Liver (tissue), 10 donors: ENCODE measurements at places on chromosomes 1 and 21. TPM values are rescaled to one million over a fixed set of nuclear protein-coding genes. Genes with fewer than 3 reads are reported as not detected.

The DEPDC1 gene
- total RNA-seq = not detected

The RORC gene
- 59.2 TPM for total RNA-seq

The GSTM2 gene
- 15.1 TPM for total RNA-seq

The OR10Z1 gene
- total RNA-seq = not detected

The HPDL gene
- not detected for total RNA-seq

The GIPC2 gene
- 10.9 TPM for total RNA-seq

The MNDA gene
- total RNA-seq = 4.9 TPM

GRCh38 chr1:190906206-190906725 lies 428.6 kb upstream of the BRINP3 start:
- no peak for DNase-seq
- no peaks in the 10 kb centered on the region for H3K36me3 ChIP-seq
- no peaks in the 10 kb centered on the region for H3K27me3 ChIP-seq
- H3K27ac ChIP-seq = no peak overlapping the region
- no peaks in the 10 kb centered on the region for H3K4me1 ChIP-seq

GRCh38 chr1:161374373-161374772 lies 6.7 kb upstream of the CFAP126 start:
- H3K4me1 ChIP-seq = no peaks in the 10 kb centered on the region
- no peak overlapping the region for H3K27ac ChIP-seq
- no peaks in the 10 kb centered on the region for H3K36me3 ChIP-seq
- DNase-seq = no peak

DNA sequence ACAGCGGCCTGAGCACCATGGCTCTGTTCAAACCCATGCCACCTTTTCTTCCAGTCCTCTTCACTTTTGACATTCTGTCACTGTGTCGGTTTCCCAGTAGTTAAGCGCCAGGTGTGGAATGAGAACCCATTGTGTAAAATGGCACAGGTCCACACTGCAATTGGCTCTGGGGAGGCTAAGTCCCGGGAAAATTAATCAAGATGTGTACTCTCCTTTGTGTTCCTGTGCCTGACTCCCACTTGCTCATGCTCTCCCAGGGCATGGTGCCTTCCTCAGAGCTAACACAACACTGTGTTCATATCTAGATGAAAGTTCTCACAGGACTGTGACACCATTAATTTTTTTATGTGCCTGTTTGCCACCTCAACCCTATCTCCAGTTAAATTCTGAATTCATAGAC lies 59.0 kb upstream of the BTG3 start:
- H3K27ac ChIP-seq = no peak overlapping the region
- DNase-seq = no peak
- no peak overlapping the region for H3K4me3 ChIP-seq
- H3K36me3 ChIP-seq = no peaks in the 10 kb centered on the region
- no peaks in the 10 kb centered on the region for H3K4me1 ChIP-seq
- H3K27me3 ChIP-seq = no peaks in the 10 kb centered on the region

DNA sequence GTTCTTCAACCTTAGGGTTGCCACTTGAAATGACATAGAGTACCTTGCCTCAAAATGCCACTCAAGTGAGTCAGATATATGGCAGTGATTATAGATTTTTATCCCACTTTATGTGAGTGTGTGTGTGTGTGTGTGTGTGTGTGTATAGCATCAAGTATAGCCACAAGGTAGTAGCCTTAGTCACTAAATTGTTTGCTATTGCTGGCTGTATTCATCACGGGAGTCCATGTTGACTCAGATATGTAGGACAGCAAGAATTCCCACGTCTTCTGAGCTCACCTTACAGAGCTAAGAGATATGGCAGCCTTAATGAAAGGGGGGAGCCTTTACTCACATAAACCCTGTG lies 9.3 kb downstream of the ETS2 start:
- no peak overlapping the region for H3K4me3 ChIP-seq
- peaks cover 88% of the 10 kb centered on the region for H3K36me3 ChIP-seq
- no peak for DNase-seq
- H3K27ac ChIP-seq = peak overlapping the region; percentile 99

- no peak overlapping the region for H3K27ac ChIP-seq
- H3K36me3 ChIP-seq = no peaks in the 10 kb centered on the region
- peaks cover 4% of the 10 kb centered on the region for H3K4me1 ChIP-seq
- no peak overlapping the region for H3K4me3 ChIP-seq
- H3K27me3 ChIP-seq = no peaks in the 10 kb centered on the region
- no peak for DNase-seq
Observed at GRCh38 chr1:66315671-66316070, 218.3 kb upstream of the SGIP1 start.

GRCh38 chr1:67960766-67961165 lies 89.7 kb downstream of the DIRAS3 start:
- no peak overlapping the region for H3K4me3 ChIP-seq
- H3K36me3 ChIP-seq = no peaks in the 10 kb centered on the region
- no peaks in the 10 kb centered on the region for H3K27me3 ChIP-seq
- DNase-seq = no peak
- no peak overlapping the region for H3K27ac ChIP-seq

GRCh38 chr21:24716281-24716918 lies 890.9 kb downstream of the MRPL39 start:
- DNase-seq = no peak
- no peaks in the 10 kb centered on the region for H3K27me3 ChIP-seq
- H3K4me3 ChIP-seq = no peak overlapping the region
- no peak overlapping the region for H3K27ac ChIP-seq
- H3K4me1 ChIP-seq = no peaks in the 10 kb centered on the region

DNA sequence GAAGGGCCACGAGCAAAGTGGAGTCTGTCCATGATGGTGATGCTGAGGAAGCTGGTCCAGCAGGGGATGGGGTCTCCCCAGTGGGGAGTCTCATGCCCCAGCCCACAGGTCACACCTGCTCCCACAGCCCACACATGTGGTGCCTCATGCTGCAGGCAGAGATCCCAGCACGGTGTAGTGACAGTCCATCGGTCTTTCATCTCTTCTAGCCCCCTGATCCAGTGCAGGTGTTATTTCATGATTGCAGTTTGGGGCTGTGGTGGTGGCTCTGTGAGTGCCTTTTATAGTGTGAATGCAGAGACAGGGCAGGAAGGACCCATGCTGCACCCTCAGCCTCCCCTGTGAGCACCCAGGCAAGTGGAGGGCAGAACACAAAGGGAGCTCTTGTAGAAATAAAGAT lies 45.0 kb downstream of the UBASH3A start:
- H3K4me3 ChIP-seq = no peak overlapping the region
- no peak overlapping the region for H3K27ac ChIP-seq
- H3K36me3 ChIP-seq = no peaks in the 10 kb centered on the region

DNA sequence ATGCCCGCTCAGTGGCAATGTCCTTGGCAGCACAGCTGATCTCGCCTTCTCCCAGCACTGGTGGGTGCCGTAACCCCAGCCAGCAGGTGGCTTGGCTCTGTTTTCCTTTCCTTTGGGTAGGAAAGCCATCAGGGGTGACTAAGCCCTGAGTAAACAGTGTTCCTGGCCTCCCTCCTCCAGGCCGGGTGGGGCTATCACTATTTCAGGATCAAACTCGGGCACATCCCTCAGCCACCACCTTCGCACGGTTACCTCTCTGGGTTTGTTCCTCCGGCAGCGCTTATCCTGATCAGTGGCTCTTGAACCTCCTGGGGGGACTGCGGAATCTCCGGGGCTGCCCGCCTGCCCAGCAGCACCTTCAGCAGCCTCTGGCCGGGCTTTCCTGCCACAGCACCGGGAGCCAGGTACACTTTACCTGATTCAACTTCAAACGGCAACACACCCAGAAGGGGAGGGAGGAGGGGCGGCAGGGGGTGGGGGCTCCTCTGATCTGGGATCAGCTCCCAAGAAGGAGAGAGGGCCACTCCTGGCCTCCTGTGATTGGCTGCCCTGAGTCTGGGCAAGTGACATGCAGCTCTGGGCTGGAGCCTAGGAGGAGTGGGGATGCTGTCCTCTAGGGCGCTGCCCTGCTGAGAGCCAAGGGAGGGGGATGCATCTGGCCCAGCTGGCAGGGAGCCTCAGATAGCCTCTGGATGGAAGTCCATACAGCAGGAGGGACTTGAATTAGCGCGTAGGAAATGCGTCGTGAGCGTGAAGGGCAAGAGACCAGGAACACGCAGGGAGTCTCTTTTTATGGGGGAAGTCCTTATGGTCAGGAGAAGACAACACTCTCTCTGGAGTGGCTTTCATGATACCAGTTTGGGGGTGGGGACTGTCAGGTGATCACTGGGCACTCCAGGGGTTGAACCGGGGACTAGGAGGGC lies at the start of gene ASCL5:
Gene ASCL5, minus strand, starts transcription at position 353 of the 923 bp plus-strand sequence. CDS start 11,812 bp downstream, outside the sequence.
- no peaks in the 10 kb centered on the region for H3K36me3 ChIP-seq
- no peak within 1 kb of the TSS for H3K4me3 ChIP-seq
- H3K27me3 ChIP-seq = no peaks in the 10 kb centered on the region
- no peak for DNase-seq
- H3K4me1 ChIP-seq = no peaks in the 10 kb centered on the region

DNA sequence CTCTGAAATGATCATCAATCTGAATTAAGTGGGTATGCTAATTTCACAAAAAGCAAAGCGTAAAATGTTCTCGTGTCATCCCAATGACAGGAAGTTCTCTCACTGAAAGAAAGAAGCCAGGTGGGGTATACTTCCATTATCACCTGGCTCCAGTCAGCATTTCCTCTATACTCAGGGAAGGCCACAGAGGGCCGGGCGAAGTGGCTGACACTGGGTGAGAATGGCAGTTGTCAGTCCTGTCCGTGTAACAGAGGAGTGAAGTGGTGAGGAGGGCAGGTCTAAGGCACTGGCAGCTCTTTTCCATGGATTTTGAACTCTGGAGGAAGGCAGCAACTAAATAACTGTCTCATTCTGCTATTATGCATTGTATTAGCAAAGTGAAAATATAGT lies 60.4 kb downstream of the CAPN2 start:
- no peak overlapping the region for H3K4me3 ChIP-seq
- H3K27ac ChIP-seq = no peak overlapping the region
- no peaks in the 10 kb centered on the region for H3K4me1 ChIP-seq
- H3K36me3 ChIP-seq = peaks cover 35% of the 10 kb centered on the region
- DNase-seq = no peak

DNA sequence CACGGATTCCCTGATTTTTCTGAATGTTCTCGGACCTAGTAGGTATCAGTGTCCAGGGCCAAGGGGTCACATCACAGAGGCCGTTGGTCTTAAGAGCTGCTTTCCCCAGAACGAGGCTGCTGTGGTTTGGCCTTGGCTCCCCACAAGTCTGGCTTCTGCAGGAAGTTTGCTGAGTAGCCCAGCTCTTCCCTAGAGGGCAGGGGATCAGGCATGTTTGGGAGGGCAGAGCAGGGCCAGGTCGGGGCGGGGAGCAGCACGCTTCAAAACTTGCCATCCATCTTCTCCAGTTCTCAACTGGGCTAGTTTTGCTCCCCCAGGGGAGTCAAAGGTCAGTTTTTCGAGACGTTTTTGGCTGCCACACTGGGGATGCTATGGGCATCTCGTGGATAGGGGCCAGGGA lies 37.0 kb downstream of the MAN1C1 start:
- H3K27ac ChIP-seq = no peak overlapping the region
- no peaks in the 10 kb centered on the region for H3K36me3 ChIP-seq
- no peak overlapping the region for H3K4me3 ChIP-seq
- no peak for DNase-seq
- H3K4me1 ChIP-seq = peaks cover 4% of the 10 kb centered on the region
- H3K27me3 ChIP-seq = no peaks in the 10 kb centered on the region

DNA sequence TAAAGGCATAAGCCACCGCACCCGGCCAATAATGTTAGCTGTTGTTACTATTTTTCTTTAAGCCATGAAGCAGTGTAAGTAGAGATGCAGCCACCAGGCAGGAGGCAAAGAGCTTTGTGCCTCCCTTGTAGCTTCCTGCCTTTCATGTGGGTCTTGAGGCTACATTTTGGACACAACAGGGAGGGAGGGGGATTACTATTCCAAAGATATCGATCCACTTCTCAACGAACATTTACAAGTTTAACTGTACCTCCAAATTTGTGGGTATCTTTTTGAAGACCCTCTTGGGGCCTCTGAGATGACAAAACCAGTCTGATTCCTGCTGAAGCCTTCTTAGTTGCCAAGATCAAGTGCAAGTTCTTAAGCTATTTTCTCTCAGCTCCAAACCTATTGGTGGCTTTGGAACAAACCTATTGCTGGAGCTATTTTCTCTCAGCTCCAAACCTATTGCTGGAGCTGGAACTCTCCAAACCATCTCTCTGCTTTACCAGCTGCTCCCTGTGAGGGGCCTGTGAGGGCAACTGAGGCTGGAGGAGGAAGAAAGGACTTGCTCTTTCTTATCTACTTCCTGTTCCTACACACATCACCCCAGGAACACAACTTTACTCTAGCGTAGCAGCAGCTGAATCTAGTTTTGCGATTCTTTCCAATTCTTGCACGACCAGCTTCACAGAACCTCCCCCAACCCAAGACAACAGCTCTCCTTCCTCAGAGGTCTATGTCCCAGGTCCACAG lies 16.1 kb upstream of the RCAN3 start:
- no peaks in the 10 kb centered on the region for H3K4me1 ChIP-seq
- no peaks in the 10 kb centered on the region for H3K36me3 ChIP-seq
- H3K27me3 ChIP-seq = no peaks in the 10 kb centered on the region
- no peak overlapping the region for H3K4me3 ChIP-seq
- DNase-seq = no peak

DNA sequence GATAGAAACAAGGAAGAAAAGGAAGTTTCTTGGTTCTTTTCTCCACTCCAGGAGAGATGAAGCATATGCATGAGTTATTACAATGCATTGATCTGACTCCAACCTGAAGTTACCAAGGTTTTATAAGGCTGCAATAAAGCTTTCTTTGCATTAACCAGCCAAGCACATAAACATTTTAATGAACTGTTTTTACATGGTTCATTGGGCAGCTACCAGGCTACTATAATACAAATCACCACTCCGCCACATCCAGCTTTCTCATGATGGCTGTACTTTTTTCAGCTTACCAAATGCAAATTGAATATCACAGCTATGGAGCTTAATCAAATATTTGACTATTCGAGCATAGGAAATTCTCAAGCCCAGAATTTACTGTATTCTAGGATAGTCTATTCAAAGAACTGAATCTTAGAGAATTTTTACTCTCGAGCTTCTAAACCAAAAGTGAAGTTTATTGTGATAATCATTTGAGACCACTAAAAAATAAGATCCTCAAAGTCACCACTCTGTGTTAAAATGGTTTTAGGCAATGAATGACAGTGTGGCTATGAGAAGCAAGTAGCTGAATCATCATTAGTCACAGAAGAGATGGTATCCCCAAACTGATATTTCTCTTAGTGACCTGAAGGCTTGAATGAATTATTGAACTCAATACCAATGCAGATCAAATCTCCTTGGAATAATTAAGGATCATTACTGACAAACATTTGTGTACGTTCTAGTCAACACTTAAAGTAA lies 58.6 kb upstream of the ZNF281 start:
- no peak for DNase-seq
- H3K4me3 ChIP-seq = no peak overlapping the region
- no peaks in the 10 kb centered on the region for H3K27me3 ChIP-seq
- no peak overlapping the region for H3K27ac ChIP-seq
